Stimulated activated CD4-positive, alpha-beta T cell treated with anti-CD3 and anti-CD28 coated beads, Interleukin-4, amount 100 ng/mL, for 1 hour (primary cell): ENCODE measurements at places on chromosomes 16 and 17.

GRCh38 chr16:56354746-56355145 lies 70.6 kb downstream of the AMFR start:
- no peak for DNase-seq

DNA sequence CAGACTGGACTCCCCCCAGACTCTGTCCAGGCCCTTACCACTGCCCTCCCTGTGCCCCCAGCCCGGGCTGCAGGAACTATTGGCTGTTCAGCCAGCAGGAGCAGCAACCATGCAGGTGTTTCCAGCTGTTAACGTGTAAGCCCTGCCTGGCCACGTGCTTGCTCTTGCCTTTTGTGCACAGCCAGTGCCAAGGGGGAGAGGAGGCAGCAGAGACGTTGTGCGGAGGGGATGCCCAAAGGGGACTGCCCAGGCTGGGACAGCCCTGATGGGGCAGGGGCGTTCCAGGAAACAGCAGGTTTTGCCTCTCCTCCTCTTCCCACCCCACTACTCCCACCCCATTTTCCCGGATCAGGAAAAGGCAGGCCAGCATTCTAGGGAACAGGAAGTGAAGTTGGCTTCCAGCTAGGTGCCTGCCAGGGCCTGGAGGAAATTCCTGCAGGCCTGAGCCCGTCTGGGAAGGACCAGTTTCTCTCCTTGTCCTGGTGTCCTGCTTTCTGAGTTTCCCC lies 16.7 kb upstream of the LASP1NB start:
- no peak for DNase-seq

DNA sequence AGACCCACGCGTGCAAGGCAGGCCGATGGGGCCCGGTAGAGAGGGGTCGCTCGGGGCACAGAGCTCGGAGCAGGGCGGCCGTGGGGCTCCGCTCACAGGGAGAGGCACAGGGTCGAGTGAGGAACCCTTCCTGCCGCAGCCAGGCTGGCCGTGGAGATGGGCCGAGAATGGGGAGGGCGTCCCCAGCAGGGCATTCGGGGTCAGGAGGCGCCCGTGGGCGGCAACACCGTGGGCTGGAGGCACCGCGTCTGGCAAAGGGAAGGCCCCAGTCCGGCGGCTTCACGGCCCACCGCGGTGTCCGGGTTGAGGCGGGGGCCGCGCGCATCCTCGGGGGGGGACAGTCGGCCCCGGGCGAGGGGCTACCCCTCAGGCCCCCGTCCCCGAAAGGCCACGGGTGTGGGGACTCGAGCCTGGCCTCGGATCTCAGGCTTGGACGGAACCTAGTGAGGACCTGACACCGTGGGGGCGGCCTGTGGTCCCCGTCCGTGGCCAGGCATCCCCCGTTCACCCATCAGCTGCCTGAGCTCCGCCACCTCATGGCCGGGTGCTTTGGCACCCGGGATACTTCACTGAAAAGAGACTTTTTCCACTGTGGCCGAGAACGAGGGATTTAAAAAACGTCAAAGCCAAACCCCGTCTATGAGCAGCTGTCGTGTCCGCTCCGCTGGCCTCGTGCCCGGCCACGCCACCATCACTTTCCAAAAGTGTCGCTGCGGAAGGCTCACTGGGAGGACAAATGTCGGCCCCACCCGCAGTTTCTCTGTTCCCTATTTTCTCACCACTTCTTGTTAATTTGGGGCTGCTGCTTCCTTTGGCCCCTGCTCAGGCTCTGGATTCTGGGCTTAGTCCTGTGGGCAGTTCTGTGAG lies 73.6 kb downstream of the METRNL start:
- no peak for DNase-seq

- peak; percentile 70 for DNase-seq
Measured at GRCh38 chr17:5500589-5501391, 14.4 kb downstream of the MIS12 start.
